CD4-positive, alpha-beta T cell treated with Interleukin-15 for 4 hours (primary cell): ENCODE measurements at places on chromosomes 2 and 18.

DNA sequence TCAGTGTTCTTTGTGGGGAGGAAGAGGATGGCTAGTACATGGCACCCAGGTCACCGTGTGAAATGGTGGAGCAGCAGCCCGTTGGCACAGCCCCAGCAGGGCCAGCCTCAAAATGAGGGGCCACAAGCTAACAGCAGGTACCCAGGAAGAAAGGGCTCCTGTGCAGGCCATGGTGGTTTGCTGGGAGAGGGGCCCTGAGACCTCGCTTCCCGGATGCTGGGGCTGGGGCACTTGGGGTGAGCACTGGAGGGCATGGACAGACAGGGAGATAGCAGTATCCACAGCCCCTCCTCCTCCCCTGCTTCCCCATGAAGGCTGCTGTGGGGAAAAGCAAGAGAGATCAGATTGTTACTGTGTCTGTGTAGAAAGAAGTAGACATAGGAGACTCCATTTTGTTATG is 16.2 kb upstream of the TEX44 start:
- DNase-seq = no peak

- DNase-seq = no peak
Observed at GRCh38 chr2:191166111-191166755, 15.4 kb upstream of the STAT4 start.

DNA sequence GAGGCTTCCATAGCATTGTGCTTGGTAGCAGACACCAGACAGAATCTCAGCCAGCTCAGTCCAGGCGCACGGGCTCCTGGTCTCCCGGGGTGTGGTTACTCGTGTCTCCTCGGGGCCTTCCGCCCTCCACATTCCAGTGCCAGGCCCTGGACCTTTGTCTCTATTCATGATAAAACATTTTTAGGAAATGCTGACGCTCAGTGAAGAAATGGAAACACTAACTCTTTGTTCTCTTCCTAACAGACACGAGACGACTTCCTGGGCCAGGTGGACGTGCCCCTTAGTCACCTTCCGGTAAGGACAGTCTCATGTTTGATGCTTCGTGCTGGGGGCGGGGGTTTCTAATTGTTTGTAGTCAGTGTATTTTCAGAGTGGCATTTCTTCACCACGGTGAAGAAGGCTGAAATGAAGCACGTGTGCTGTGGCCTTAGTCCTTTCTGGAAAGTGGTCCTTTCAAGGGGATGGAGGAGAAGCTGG is 271.8 kb downstream of the NEDD4L start:
- no peak for DNase-seq

GRCh38 chr2:200170221-200170620 is 136.3 kb upstream of the SPATS2L start:
- DNase-seq = no peak

DNA sequence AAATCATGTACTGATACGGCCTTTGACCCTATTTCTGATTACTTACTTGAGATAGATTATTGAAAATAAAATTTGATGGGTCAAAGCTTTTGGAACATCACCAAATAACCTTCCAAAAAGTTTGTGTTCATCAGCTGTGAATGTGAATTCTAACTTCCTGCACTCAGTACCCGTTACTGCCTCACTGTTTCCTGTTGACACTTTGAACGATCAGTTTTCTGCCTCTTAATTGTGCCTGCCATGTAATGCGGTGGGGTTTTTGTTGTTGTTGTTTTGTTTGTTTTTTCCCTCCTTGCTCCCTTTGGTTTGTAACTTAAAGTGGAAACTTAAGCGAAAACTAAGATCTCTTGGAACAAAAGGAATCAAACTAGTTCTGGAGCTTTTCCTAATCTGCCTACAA is 18.9 kb downstream of the ATG16L1 start:
- peak; percentile 44 for DNase-seq

DNA sequence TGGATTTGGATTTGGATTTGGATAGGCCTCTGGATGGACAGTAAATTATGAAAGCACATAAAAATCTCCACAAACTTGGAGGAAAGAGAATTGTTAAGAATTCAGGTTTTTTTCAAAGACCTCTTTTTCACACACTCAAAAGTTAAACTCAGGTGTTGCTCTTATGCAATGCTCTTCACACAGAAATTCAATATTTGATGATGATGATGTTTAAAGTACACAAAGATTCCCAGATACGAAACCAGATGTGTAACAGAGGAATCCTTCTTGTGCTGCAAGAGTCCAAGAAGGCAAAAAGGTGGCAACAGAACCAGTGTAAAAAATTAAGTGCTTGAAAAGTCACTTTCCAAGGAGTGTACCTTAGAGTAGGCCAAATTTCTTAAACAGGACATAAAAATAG is 75.8 kb upstream of the SPATS2L start:
- DNase-seq = no peak

DNA sequence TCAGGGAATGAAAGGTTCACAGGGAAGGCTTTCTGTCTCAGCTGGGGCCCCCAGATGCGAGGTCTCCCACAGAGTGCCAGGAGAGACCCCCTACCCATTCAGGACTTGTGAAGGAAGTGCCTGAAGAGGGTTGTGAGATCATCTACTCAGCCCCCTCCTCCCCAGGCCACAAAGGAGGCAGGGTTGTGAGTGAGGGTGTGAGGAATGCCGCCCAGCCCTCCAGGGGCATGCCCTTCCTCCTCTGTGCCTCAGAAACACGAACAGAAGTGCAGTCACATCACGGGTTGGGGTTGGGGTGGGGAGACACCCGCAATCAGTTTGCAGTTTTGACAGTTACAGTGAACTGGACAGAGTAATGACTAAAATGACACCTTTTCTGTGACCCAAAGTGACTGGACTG is 5.0 kb downstream of the MAL start:
- no peak for DNase-seq

DNA sequence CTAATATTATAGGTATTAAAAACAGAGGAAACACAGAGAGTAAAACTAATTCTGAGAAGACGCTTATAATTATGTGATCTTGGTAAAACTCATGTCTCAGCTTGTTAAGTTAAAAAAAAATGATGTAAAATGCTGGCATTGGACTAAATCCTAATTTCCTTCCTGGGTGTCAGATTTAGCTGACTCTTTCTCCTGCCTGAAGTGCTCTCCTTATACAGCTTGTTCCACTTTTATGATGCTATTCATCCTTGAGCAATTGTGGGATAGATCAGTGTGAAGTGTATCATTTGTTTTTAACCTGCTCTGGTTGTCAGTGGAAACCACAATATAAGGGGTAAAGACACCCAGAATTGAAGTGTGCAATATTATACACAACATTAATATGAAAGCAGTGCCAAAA is 84.9 kb downstream of the EFEMP1 start:
- no peak for DNase-seq
